T-helper 1 cell treated with Interleukin-12 subunit alpha and Interleukin-12 subunit beta and Interleukin-4 antibody, amounts not matched to agents 30 ng/mL and 1 ng/mL, for 36 hours (primary cell): ENCODE measurements at places on chromosomes 12 and 14. TPM values are rescaled to one million over a fixed set of nuclear protein-coding genes. Genes with fewer than 3 reads are reported as not detected.

The ASCL1 gene
- total RNA-seq = not detected in 2 replicates

The SYNDIG1L gene
- total RNA-seq = not detected in 2 replicates

The TUNAR gene
- total RNA-seq = not detected in 2 replicates

The WIF1 gene
- not detected in 2 replicates for total RNA-seq

The GDF3 gene
- total RNA-seq = not detected in 2 replicates

The NTS gene
- not detected in 2 replicates for total RNA-seq

The FAIM2 gene
- 0.83 and 0.88 TPM in 2 replicates for total RNA-seq

The RAD51AP1 gene
- 27.4 and 33.0 TPM in 2 replicates for total RNA-seq

The STAT2 gene
- total RNA-seq = 239 and 243 TPM in 2 replicates

The CMA1 gene
- total RNA-seq = not detected in 2 replicates

The MBD6 gene
- total RNA-seq = 73.2 and 84.8 TPM in 2 replicates

The MARK3 gene
- 89.6 and 91.6 TPM in 2 replicates for total RNA-seq

The DCN gene
- total RNA-seq = not detected in 2 replicates

The SLC6A13 gene
- 0.78 and 0.95 TPM in 2 replicates for total RNA-seq

The SPIC gene
- total RNA-seq = not detected in 2 replicates

The CYP46A1 gene
- not detected in 2 replicates for total RNA-seq

The ASB2 gene
- total RNA-seq = 62.2 and 66.6 TPM in 2 replicates

The CLEC4E gene
- not detected in 2 replicates for total RNA-seq

The NGB gene
- total RNA-seq = not detected in 2 replicates

The GYS2 gene
- total RNA-seq = 0.24 TPM in 1 of 2 replicates, not detected in the other

The CATSPERB gene
- 13.3 and 14.9 TPM in 2 replicates for total RNA-seq

The KCNJ8 gene
- not detected in 2 replicates for total RNA-seq
